Left cardiac atrium (tissue), 4 donors: ENCODE measurements at places on chromosomes 2 and 18. TPM values are rescaled to one million over a fixed set of nuclear protein-coding genes. Genes with fewer than 3 reads are reported as not detected.

DNA sequence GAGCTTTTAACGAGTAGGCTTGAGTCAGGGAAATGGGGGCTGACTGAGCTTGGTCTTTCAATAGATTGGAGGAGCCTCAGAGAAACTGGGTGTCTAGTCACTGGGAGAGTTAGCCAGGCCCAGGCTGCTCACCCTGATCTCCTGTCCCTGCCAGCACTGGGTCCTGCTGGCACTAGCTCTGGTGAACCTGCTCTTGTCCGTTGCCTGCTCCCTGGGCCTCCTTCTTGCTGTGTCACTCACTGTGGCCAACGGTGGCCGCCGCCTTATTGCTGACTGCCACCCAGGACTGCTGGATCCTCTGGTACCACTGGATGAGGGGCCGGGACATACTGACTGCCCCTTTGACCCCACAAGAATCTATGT is 720 bp downstream of the KRTCAP3 start:
- DNase-seq = no peak

GRCh38 chr2:226837334-226837733 is 1.5 kb downstream of the RHBDD1 start:
- no peak for DNase-seq

- DNase-seq = no peak
Observed at GRCh38 chr2:197205585-197206215, 104.9 kb downstream of the ANKRD44 start.

- no peak for DNase-seq
Observed at GRCh38 chr2:168948621-168949212, 47.6 kb downstream of the G6PC2 start.

TNFRSF11A gene
- 3.6 TPM for total RNA-seq

DLX2 gene
- total RNA-seq = not detected

DNA sequence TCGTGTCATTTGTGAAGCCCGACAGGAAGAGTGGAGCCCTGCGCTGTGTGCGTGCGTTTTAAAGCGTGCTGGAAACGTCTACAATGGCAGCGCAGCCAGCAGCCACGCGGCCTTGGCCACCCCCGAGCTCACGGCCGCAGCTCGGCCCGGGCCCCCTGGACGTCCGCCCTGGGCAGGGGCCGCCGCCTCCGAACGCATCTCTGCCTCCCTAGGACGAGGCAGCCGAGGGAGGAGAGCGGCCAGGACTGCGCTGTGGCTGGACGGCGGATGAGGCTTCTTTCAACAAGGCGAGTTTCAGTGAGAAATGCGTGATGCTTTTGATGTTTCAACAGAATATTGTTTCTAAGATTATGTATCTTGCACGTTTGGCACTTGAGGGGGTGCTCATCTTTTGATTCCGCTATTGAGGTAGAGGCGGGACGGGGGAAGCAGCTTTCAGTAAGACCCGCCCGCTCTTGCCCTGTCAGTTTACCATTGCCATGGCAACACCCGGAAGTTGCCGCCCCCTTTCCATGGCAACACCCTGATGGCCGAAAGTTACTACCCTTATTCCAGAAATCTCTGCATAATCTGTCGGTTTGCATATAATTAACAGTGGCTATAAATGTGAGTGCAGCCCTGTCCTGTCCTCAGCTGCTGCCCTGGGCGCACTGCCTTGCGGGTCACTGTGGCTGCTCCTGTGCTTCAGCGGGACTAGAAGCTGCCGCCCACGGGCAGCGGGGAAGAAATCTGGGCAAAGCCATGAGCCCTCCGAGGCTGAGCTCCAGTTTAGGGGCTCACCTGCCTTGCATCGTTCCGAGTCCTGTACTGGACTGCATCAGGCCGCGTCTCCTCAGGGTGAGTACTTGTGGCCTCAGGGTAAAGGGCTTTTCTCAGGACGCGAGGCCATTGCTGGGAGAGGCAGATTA is 38.6 kb downstream of the ADNP2 start:
- peak; percentile 87 for DNase-seq

- DNase-seq = no peak
Observed at GRCh38 chr2:160465002-160465401, 28.6 kb downstream of the RBMS1 start.

RNF103 gene
- 32.2 TPM for total RNA-seq

GRCh38 chr2:110221938-110222337 is 9.6 kb upstream of the MTLN start:
- no peak for DNase-seq

LHCGR gene
- 0.26 TPM for total RNA-seq

DNA sequence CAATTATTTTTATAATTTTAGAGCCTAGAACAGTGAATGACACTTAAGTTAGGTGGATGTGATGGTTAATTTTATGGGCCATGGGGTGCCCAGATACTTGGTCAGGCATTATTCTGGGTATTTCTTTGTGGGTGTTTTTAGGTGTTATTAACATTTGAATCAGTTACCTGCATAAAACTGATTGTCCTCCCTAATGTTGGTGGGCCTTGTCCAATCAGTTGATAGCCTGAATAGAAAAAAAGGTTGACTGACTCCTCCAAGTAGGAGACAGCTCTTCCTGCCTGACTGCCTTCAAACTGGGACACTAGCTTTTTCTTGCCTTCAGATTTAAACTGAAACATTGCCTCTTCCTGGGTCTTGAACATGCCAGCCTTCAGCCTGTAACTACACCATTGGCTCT is 312.9 kb upstream of the FIGN start:
- no peak for DNase-seq

DNA sequence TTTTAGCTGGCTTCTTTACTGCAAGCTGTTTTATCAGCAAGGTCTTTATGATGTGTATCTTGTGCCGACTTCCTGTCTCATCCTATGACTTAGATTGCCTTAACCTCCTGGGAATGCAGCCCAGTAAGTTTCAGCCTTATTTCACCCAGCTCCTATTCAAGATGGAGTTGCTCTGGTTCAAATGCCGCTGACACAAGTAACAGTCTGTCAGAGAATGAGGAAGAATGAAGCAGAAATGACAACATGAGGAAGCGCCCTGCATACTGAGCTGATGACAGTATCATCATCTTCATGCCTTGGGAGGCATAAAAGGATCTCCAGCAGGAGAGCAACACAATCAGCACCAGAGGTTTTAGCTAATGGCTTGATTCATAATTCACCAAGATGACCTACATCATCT is 309.4 kb downstream of the NBAS start:
- no peak for DNase-seq

C1GALT1C1L gene
- total RNA-seq = 2.7 TPM

GRCh38 chr18:25896178-25896780 is 194.1 kb downstream of the SS18 start:
- DNase-seq = peak; percentile 37

GPR55 gene
- not detected for total RNA-seq

- no peak for DNase-seq
Observed at GRCh38 chr2:6641956-6642355, 223.8 kb downstream of the CMPK2 start.

GRCh38 chr2:26043862-26044696 is 10.2 kb downstream of the RAB10 start:
- peak; percentile 55 for DNase-seq

ASXL2 gene
- total RNA-seq = 22.2 TPM

GRCh38 chr2:214185546-214185945 is 225.3 kb upstream of the VWC2L start:
- DNase-seq = no peak

DNA sequence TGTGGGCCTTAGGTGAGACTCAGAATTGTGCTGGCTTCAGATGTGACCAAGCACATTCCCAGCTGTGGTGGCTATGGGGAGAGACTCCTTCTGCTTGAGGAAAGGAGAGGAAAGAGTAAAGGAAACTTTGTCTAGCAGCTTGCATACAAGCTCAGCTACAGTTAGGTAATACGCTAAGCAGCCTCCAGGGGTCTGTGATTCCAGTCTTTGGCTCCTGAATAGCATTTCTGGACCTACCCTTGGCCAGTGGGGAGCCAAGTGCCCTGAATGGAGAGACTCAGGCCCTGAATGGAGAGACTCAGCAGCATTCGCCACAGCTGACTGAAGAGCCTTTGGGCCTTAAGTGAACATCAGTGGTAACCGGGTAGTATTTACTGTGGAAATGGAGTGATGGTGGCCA is 227.4 kb upstream of the CDH7 start:
- DNase-seq = no peak

DNA sequence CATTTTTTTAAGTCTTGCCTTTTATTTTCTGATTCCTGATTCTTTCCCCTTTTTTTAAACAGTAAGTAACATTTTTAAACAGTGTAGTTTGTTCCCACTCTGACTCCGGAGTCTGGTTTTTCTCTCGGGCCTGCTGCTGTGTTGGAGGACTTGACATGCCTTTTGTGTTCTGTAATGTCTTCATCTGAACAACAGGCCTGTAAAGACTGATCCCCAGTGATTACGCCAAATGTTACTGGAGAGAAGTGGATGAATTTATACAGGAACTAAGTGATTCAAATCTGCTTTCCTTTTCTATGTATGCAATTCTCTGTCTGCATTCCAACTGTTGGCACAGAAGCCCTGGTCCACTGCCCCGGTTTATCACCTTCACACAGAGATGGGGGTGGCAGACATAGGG is 54.3 kb upstream of the RMDN2 start:
- no peak for DNase-seq

DNA sequence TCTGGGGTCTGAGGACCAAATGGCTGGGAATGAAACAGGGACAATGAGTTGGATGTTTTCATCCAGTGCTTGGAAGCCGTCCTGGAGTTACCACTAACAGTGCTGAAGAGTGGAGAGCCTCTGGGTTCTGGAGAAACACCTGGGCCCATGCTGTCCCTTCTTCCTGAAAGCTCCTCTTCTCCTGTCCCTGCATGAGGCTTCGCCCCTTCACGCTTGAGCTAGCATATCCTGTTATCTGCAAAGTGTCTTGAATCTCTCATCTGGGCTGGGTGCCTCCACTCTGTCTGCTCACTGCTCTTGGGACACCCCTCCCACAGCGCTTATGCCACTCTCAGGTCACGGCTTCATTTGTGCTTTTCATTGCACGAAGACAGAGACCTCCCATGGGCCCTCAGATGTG is 154.5 kb downstream of the MYCN start:
- DNase-seq = no peak

GRCh38 chr18:23103449-23103848 is 31.8 kb upstream of the CABLES1 start:
- DNase-seq = no peak

NPHP1 gene
- 2.9 TPM for total RNA-seq

DNA sequence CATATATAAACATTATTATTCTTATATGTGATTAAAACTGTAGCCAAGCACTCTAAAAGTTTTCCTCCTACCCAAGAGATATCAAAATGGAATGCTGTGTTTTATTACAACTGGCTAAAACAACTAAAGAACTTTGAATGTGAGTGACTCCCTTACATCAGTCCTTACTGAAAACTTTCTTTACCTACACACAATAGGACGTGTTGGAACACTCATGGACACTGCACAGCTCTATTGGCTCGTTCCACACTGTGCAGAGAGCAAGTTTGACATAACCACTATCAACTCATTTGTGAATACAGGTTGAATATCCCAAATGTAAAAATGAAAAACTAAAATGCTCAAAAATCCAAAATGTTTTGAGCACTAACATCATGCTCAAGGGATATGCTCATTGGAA is 650.6 kb downstream of the SLC4A3 start:
- DNase-seq = no peak

CHRNG gene
- not detected for total RNA-seq

GRCh38 chr2:101501443-101501842 is 26.5 kb upstream of the RFX8 start:
- no peak for DNase-seq

- no peak for DNase-seq
Observed at GRCh38 chr2:186399082-186399644, 86.9 kb upstream of the ZC3H15 start.

GRCh38 chr2:111118981-111119821 is 1.5 kb upstream of the BCL2L11 start:
- DNase-seq = peak; percentile 29
